ENCODE measurements at places on chromosomes 3 and 15.

DNA sequence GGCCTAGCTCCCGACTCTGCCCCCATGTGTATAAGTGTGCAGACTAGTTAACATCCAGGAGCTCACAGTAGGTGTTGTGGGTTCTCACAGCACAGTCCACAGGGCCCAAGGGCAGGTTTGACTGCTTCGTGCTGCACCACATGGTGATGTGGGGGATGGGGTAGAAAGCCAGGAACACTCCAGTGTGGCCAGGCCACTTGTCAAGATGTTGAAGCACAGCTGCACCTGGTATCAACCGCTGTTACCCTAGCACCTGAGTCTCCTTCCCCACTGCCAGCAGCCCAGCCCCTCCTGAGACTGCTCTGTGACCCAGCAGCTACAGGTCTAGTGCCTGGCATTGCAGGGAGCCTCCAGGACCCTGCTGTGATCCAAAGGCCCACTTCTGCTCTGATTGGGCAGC is 53.4 kb downstream of the CHDH start:
- no peak for DNase-seq

DNA sequence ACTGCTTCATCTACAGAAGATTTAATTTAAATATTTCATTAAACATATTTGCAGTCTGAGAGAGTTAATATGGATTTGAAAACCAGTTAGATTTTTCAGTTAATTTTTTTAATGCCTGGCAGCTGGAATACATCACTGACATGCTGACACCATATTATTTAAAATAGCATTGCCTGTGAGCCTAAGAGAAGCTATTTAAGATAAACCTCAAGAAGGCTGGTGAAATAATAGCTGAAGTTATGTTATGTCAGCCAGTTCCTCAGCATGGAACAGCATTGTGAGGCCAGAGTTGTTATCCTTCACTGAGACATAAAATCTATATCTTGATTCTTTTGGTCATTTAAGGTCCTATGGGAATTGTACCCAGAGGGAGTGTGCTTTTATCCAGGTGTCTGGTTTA is 705.2 kb downstream of the NAALADL2 start:
- DNase-seq = no peak

DNA sequence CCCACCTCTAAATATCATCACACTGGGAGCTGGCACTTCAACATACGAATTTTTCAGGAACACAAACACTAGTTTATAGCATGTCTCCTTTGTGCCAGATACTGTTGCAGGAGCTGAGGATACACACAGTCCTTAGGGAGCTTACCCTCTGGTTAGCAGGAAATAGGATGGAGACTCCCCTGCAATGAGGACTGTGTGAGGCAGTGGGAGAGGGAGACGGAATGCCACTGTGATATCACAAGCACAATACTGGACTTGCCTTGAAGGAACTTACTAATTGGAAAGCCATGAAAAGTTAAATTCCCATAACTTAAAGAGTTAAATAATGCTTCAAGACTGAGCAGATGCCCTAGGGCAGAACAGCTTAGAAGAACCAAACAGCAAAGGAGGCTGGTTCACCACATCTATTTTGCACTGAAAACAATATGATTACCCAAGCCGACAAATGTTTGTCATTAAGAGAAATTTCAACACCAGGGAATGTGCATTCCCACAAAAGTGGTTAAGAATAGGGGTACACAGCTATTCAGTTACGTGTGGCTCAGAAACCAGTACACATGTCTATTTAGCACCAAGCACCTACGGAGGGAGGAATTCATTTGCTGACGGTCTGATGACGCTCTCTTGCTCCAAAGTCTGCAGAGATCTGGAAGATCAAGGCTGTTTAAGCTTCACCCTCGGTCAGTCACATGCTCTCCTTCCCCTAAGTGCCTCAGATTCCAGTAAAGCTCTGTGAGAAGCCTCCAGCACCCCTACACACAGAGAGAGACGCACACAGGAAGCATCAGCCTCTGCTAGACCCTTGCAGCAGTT is 5.2 kb downstream of the TBC1D2B start:
- no peak for DNase-seq

- DNase-seq = no peak
These were observed 32.3 kb downstream of the VGLL4 start for GRCh38 chr3:11611341-11611799.

DNA sequence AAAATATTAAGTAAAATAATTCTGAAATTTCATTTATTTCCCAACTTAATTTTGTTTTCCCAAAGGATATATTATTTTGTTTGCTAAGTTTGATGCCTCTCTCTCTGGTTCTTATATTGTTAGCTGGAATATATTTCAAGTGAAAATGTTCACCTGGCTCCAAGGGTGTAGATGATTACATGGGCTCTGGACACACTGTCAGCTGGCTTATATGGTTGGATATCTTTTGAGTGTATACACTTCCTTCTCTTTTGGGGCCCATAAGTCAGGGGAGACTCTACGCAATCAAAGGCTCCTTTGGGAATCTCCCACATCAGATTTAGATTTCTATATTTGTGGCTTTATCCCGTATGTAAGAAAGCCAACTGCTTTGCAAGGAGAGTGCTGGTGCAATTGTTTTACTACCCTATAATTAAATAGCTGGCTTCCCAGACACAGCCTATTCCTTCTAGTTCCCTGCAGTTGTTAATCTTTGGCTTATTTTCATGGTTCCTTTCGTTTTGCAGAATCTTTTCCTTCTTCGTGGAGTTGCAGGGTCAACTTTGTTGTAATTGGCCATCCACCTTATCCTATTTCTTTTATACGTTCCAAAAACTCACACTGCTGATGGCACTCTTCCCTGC is 225.7 kb downstream of the DPH6 start:
- no peak for DNase-seq

GRCh38 chr15:90362936-90363212 is 10.8 kb downstream of the ZNF774 start:
- no peak for DNase-seq

DNA sequence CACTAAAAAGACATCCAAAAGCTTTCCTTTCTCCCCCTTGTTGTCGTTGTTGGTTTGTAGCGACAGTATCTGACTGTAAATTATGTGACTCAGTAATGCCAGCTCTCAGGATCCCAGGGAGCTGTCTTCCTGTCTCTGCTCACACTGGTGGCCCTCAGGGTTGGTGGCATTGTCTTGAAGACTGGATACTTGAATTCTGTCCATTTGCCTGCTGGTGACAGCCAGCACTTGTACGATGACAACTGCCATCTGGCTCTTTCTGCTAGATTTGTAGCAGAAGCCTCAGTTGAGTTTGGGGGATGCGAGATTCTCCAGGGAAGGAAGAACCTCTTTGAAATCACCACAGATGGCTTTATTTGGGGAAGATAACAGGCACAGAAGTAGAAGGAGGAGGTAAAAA is 120.8 kb downstream of the ARPP21 start:
- no peak for DNase-seq

DNA sequence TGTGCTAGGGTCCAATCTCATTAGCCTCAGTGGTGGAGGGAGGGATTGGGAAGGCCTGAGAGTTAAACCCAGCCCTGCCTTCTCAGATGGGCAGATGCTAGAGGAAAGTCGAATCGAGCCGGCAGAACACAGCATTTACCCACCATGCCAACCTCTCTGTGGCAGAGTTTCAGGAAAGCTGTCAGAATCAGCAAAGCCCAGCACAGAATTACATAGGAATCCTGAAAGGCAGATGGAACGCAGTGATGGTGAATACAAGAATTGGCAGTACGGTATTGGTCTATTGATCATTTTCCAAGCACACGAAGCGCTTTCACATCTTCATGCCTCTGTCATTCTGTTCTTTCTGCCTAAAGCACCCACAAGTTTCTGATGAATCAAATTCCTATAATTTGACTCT is 417.7 kb upstream of the RBMS3 start:
- DNase-seq = no peak

GRCh38 chr3:28295898-28296490 is 52.5 kb upstream of the ZCWPW2 start:
- no peak for DNase-seq

DNA sequence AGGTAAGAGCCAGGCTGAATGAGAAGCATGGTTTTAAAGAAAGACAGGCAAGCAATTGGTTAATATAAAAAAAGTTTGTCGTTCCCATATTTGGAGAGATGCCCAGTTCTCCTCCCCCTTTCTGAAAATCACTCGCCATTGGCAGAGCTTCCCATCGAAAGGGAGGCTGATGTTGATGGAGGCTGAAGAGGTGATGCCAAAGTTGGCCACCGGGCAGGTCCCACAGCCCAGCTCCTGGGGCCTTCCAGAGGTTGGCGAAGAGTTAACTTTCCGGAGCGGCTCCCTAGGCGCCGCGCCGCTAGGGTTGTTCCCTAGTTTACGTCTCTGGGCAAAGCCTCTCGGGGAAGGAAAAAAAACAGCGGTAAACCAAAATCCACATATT is 793 bp downstream of the PCOLCE2 start:
- no peak for DNase-seq

DNA sequence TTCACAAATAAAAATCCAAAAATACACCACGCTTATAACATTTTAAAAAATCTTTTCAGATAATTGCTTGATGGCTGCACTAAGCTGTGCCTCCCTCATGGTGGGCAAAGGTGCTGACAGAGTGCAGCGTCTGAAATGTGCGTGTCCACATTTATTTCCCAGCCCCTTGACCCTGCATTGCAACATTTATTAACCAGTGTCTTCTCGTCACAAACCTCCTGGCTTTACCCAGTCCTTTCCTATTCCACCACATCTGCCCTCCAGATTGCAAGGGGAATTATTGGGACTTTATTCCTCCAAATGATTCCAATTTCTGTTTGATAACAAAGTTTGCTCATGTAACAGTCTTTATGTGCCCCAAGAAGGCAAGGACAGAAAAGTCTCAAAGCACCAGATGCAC is 5.5 kb downstream of the RASGRP1 start:
- no peak for DNase-seq

DNA sequence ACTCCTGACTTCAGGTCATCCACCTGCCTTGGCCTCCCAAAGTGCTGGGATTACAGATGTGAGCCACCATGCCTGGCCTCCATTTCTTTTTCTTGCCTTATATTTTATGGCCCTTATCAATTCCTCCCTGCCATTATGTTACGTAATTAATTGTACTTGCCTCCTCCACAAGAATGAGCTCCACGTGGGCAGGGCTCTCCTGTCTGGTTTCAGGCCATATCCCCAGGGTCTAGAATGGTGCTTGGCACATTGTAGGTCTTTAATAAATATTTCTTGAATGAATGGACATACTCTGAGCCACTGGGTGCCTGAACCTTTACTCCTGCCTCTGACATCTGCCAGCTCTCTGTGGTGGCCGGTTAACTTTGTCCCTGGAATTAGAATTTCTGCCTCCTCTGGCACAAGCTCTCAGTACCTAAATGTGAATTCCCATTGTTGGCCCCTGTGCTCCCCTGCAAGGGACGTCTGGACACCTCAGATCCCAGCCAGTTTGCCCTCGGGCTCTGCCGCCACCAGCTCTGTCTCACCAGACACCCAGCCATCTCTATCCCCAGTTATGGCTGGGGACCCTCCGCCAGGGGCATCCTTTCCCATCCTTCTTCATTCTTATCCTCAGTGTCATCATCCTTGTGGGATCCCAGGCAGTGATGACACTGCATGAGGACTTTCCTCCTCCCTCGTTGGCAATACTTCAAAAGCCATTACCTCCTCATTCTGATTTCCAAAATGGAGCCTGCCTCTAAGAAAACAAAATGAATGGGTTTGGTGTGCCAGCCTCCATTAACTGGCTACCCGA is 165.6 kb upstream of the SMAD3 start:
- no peak for DNase-seq

DNA sequence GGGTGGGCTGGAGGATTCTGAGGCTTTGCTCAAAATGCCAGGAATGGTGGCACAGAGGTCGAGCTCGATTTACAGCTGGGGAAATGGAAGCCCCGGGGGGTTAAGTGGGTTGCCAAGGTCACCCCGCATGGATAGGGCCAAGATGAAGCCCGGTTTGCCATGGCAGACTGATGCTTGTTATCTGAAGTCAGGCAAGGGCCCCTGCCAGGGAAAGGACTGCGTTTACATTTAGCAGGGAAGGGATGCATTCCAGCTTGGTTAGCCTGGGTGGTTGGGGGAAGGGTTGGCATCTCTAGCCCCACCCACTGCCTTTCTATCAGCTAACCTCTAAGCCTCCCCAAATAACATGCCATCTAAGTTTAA is 79.0 kb downstream of the RPLP1 start:
- no peak for DNase-seq

- DNase-seq = no peak
These were observed 98.2 kb downstream of the ARPP21 start for GRCh38 chr3:35737527-35737926.

DNA sequence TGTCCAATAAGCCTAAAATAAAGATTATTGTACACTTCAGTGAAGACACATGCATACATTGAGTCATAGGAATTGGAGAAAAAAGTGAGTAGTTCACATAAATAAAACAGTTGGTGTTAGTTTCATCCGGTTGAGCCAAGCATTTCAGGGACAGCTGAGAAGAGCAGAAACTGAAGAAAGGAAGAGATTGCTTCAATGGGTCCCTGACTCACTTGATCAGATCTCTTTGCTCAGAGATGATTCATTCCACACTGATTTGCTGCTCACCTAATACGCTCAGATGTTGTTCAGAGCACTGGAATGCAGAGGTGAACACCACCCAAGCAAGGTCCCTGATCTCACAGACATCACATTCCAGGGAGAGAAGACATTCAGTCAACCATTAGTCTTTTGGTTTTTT is 93.7 kb downstream of the RAD18 start:
- DNase-seq = no peak

DNA sequence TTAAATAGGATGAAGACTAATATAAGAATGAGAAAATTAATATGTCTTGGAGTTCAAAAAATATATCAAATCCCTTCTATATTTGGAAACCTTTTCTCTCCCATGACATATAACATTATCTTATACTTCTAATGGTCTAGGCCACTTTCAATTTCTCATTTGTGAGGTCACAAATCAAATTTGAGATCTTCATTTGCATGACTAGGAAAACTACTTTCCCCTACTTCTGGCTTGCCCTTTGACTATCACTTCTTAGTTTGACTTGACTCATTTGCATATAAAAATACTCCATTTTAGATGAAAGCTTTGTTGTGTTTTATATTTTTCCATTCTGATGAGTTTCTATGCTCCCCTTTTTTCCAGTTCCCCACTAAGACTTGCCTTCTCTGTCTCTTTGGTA is 598.6 kb upstream of the TBL1XR1 start:
- no peak for DNase-seq

DNA sequence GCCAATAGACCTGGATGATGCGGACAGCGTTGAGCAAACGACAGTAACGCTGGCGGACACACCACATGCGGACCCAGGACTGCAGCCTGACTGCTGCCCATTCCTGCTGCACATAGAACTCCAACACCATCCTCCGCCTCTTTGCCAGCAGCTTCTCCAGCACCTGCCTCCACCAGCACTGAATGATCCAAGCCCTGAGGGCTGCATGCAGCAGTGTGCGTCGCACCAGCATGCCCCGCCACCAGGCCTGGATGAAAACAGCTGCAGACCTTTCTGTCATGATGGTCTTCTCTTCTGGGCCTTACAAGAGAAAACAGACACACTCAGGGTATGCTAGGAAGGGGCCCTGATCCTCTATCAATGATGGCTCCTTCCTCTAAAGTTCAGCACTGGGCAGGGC is 1.5 kb downstream of the IQCF5 start:
- no peak for DNase-seq

- no peak for DNase-seq
These were observed 28.4 kb upstream of the AKAP13 start for GRCh38 chr15:85351965-85352364.

All from NCI-H748 treated with DMSO at 0.1 percent for 48 hours (cell line).